GM12864 (cell line): ENCODE measurements at places on chromosomes 2 and 18.

DNA sequence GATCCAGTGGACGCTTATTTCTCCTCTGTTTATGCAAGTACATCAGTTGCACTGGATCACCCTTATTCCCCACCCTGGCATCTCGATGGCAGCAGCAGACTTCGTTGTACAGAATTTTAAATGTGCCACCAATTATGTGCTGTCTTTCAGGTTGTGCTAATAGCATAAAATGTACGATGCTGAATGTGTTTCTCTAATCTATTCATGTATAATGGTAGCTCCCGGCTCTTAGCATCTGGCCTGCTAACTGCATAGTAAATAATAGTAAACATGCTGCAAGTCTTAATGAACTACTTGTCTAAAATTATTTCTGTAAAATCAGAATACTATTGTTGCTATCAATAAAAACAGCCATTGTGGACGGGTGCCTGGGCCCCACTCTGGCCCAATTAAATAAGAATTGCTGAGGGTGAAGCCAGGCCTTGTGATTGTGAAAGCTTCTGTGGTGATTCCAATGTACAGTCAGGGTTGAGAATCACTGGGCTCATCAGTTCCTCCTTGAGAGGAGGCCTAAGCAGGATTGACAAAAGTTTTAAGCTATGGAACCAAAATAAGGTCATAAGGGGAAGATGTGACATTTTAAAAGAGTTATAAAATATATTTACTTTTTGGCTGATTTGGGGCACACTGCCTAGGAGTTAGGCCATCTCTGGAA is 14.4 kb upstream of the MYO3B start:
- no peak for DNase-seq

DNA sequence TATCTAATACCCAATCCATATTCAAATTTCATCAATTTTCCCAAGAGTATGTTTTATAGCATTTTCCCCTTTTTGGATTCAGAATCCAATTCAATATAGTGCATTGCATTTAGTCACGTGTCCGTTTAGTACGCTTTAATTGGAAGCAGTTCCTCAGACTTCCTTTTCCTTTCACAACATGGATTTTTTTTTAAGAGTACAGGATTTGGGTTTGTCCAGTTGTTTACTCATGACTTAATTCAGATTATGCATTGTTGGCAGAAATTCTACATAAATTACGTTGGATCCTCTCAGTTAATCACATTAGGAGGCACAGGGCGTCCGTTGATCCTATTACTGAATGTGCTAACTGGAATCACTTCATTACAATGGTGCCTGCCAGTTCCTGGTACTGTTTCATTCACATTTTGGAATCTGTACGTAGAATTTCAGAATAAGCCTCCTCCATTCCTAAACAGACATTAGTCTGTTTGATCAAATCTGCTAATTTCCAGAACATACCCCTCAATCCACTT is 70.0 kb upstream of the ATIC start:
- no peak for DNase-seq

GRCh38 chr2:5125017-5125730 is 567.0 kb upstream of the SOX11 start:
- DNase-seq: no peak

DNA sequence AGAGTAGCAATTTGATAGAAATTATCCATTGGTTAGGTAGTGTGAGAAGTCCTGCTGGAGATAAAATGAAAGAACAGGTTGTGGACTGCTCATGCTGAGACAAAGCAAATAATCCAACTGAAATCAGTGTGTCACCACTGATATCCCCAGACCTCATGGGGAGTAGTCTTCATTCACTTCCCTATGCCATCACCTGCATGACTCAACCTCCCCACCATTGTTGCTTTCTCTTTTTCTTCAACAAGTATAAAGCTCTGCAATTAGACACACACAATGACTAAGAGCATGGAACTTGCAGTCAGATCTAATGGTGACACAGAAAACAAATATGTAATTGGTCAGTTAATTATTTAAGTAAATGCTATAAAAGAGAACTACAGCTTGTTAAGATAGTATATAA is 475.3 kb downstream of the RIT2 start:
- no peak for DNase-seq

DNA sequence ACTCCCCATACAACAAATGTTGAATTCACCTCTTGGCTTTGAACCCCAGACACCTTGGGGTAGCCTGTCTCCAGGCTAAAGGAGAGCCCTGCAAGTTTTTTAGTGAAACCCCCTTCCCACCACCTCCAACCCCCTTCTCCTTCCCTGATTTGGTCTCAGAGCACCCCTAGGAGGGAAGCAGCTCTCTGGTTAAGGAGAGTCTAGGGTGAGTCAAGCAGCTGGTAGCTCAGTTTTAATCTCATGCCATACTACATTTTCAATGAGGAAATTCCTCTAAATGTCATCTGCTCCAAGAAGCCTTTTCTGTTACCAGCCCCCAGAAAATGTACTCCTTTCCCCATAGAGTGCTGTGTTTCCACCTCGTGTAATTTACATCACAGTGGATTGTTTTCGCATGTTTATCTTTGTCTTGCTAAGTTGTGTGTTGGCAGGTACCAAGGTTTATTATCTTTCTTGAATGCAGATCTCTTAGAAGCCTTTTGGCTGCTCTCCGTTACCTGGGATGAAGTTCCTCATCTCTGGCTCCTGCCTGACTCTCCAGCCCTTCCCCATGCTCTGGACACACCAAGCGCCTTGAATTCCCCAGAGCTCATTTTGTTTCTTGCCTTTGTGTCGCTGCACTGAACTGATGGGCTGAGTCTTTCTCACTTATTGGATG is 82.2 kb downstream of the ASAP2 start:
- DNase-seq: no peak

DNA sequence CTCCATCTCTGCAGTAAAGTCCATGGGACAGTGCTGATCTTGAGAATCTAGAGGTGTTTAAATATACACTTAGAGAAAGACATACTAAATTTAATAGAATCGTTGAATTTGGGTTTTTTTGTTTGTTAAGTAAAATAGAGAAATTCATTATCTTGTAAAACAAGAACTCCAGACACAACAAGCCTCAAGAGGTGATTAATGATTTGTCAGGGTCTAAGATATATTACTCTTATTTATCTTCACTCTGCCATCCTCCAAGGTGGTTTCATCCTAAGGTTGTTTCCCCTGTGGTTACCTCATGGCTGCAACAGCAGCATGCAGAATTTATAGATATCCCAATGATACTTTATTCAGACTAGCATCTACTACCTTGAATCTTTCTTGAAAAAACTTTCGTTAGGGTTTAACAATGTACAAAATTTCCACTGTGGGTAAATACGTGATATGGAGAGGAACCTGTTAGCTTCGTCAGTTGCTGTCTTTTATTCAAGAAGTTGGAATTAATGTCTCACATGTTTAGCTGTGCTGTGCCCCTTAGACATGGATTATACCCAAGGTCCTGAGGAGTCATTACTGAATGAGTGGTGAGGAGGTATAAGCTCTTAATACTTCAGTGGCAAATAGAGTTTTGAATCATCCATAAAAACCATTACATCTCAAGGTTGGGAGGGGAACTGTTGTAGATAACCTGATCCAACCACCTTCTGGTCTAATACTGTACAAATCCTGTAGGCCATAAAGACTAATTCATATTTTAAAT is 128.0 kb downstream of the GPD2 start:
- DNase-seq: no peak

DNA sequence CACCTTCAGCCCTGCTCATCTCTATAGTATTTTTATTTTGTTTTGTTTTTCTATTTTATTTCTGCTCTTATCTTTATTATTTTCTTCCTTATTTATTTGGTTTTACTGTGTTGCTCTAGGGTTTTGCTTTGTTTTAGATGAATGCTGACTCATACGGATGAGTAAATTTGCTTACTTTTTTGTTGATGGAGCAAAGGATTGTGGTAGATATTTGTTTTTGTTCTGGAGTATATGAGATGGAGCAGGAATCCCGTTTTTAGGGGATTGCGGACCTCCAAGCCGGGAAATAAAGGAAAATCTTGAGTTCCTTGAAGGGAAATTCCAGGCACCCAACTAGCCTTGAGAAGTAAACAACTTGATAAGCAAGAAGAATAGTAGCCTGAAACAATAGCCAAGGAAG is 15.3 kb upstream of the COLEC12 start:
- DNase-seq: no peak

DNA sequence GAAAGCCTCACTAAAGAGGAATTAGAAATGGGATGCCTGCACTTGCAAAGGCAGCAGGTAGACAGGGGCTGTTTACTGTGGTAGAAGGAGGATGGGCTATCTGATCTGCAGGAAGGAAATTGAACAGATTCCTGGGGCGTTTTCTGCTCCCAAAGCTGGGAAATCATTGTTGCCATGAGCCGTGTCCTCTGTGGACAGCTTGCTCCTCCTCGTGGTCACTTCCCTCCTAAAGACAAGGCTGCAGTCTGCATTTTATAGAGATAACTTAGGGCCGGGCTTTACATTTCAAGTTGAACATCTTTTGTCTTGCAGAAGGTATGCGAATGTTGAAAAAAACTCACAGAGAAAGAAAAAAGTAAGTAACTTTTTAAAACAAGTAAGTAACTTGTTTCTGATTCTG is 50.9 kb downstream of the DCDC2C start:
- no peak for DNase-seq

DNA sequence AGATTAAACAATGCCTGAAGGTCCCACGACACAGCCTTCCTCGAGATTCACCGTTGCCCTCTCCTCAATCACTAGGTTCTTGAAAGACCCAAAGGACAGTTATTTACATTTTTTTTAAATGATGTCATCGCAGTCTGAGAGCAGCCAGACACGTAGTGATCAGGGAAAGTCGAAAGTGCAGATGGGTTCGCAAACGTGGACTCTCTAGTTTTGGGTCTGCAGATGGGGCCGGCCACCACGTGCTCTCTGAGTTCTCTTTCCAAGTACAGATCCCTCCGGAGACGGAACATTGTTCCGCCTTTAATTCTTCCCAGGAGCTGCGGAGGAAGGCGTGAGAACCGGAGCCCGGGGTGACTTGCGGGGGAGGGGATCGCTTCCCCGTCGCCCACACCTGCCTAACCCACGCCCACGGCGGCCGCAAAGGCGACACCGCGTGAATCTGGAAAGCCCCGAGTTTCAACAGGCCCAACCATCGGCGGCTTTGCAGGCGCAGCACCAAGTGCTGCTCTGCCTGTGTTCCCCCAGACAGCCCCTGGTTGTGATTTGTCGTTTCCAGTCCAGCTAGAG is 54.3 kb downstream of the PKDCC start:
- peak; percentile 74 for DNase-seq

DNA sequence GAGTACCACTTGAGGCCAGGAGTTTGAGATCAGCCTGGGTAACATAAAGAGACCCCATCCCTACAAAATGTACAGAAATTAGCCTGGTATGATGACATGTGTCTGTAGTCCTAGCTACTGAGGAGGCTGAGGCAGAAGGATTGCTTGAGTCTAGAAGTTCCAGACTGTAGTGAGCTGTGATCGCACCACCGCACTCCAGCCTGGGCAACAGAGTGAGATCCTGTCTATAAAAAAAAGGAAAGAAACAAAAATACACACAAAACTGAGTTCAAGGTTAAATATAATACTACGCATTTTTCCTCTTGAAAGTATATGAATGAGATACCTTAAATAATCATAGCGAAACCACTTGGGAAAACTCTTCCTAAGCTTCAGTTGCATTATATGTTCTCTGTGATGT is 94.0 kb downstream of the LDLRAD4 start:
- no peak for DNase-seq

- peak; percentile 49 for DNase-seq
Observed at GRCh38 chr2:6353669-6354068, 512.0 kb downstream of the CMPK2 start.

DNA sequence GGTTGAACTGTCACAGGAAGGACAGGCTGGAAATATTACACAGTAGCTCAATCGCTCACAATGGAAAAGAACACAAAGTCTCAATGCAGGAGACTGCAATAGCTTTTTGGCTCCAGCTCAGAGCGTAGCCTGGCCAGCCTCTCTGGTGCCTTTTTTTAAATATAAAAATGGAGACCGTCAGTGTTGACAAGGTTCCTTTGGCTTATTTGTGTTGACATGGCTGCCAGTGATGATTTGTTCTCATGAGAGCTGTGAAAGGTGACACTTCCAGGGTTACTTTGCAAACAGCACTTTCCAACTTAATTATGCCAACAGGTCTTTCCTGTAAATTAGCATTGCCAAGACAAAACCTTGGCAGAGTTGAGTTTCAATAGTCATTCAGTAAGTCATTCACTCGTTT is 70.8 kb downstream of the KCNE4 start:
- DNase-seq: no peak

GRCh38 chr18:79740521-79741361 is 57.0 kb upstream of the KCNG2 start:
- no peak for DNase-seq

DNA sequence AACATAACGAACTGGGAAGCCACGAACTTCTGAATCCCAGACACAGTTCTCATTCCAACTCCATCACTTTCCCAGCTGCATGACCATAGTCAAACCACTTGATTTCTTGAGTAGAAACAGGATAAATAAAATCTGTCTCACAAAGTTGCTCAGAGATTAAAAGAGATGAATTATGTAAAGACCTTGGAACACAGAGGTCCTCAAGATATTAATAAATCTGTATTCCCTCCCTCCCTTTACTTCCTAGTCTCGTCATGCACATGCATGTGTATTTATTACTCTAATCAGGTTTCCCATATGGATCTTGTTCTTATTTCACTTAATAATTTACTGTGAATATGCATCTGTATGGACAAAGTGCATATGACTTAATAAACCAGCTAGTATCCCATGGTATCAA is 21.1 kb upstream of the CSRNP3 start:
- DNase-seq: no peak

- DNase-seq: no peak
Observed at GRCh38 chr2:36069074-36069473, 286.5 kb upstream of the CRIM1 start.

- DNase-seq: peak; percentile 33
Observed at GRCh38 chr2:97806738-97807618, 93.6 kb downstream of the ZAP70 start.

GRCh38 chr2:235034265-235035118 is 82.7 kb downstream of the SH3BP4 start:
- DNase-seq: no peak
